ENCODE measurements at places on chromosomes 7 and 10.

GRCh38 chr7:102089175-102090098 lies 197.2 kb upstream of the SH2B2 start:
- H3K27ac ChIP-seq = no peak overlapping the region
- peak; percentile 9 for DNase-seq
- no peaks in the 10 kb centered on the region for H3K4me1 ChIP-seq
- no peaks in the 10 kb centered on the region for H3K27me3 ChIP-seq

DNA sequence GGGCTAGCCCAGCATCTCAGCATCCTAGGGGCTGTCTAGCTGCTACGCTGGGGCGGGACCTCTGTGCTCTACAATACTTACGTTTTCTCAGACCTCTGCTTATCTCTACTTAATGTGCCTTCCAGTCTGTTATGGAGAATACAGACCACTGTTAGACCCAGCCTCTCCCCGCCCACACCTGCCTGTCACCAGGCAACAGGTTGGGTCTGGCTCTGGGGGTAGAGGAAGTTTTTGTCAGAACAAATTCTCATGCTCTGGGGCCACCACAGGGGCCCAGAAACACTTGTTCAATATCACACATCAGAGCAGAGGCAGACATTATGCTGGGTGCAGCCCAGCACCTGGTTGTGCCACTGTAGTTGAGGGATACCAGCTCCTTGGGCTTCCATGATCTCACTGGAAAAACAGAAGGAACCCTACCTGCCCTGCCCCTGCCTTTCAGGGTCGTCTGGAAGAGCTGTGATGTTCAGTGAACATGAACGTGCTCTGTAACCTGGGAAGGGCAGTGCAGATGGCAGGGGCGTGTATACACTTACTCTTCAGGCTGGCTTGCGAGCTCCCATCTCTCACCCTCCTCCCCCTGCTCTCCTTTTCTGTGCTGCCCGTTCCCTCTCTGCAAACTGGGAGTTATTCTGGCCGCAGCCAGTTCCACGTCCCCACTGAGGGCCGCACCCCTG lies 135.2 kb upstream of the PODXL start:
- peaks cover 88% of the 10 kb centered on the region for H3K27me3 ChIP-seq
- no peak for DNase-seq
- no peaks in the 10 kb centered on the region for H3K36me3 ChIP-seq
- H3K4me3 ChIP-seq = no peak overlapping the region

DNA sequence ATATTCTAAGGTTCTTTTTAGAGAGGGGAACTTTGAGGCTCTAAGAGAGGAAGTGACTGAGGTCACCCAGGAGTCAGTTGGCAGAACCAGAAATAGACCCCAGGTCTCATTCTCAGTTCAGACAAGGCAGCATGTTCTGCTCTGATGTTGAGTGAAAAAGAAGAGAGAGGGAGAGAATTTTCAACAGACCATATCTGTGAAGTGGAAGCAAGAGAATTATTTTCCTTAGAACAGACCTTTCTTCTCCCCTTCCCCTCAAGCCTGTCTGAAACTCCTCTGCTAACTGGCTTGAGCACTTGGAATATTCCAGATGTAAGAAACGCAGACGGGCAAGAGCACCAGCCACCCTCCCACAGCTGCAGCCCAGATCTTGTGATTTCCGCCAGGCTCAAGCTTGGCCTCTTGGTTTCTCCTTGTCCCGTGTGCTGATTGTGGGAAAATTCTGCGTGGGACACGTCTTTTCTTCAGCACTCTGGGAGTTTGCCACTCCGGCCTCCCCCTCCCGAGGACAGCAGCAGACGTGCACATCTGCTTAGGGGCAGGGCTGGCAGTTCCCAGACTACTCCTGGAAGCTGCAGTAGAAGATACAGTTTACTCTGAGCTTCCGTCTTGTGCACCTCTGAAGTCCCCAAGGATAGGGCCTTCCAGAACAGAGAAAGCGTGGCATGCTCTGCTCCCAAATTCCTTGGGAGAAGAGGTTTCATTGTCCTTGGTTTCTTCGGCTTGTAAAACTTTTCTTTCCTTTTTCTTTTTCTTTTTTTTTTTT lies 22.7 kb upstream of the IKZF1 start:
- H3K36me3 ChIP-seq = no peaks in the 10 kb centered on the region
- H3K4me1 ChIP-seq = no peaks in the 10 kb centered on the region
- H3K4me3 ChIP-seq = no peak overlapping the region
- H3K27me3 ChIP-seq = no peaks in the 10 kb centered on the region

GRCh38 chr7:44769776-44770294 lies 21.2 kb downstream of the ZMIZ2 start:
- DNase-seq = peak; percentile 56
- peak overlapping the region; percentile 41 for H3K27ac ChIP-seq
- peaks cover 31% of the 10 kb centered on the region for H3K36me3 ChIP-seq
- peaks cover 27% of the 10 kb centered on the region for H3K4me1 ChIP-seq

GRCh38 chr10:13091801-13092200 lies 8.2 kb upstream of the OPTN start:
- no peaks in the 10 kb centered on the region for H3K36me3 ChIP-seq
- no peak overlapping the region for H3K4me3 ChIP-seq
- H3K27ac ChIP-seq = no peak overlapping the region
- H3K4me1 ChIP-seq = peaks cover 11% of the 10 kb centered on the region

DNA sequence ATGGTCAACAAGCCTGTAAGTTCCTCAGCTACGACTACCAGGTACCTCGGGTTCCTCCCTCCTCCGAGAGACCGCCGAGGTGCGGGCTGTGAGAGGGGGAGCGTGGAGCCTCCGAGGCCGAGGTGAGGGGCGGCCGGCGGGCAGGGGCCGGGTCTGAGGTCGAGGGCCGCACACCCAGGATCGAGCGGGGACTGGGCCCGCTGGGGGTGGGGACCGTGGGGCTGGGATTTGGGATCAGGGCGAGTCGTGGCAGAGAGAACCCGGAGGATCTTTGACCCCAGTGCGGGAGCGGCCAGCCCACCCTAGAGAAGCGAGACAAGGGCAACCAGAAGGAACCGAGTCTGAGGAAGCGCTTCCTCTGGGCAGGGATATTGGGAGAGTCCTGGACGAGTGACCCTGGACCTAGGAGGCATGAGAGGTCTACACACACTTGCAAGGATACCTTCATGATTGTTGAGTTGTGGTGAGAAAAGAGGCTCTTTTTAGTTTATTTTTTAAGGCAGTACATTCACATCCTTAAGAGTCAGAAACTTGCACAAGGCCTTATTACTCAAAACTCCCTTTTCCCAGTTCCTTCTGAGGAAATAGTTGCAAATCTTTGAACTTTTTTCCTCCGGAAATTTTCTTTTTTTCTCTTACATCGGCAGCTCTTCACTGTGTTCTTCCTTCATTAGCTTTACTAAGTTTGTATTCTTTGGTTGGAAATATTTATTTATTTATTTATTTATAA lies 395 bp downstream of the ZNF487 start:
- DNase-seq = peak; percentile 55
- H3K36me3 ChIP-seq = no peaks in the 10 kb centered on the region
- H3K27me3 ChIP-seq = no peaks in the 10 kb centered on the region
- peak overlapping the region; percentile 99 for H3K4me3 ChIP-seq
- peaks cover 3% of the 10 kb centered on the region for H3K4me1 ChIP-seq
- no peak overlapping the region for H3K27ac ChIP-seq

- H3K4me1 ChIP-seq = peaks cover 9% of the 10 kb centered on the region
- DNase-seq = no peak
- H3K27me3 ChIP-seq = peaks cover 65% of the 10 kb centered on the region
- no peak overlapping the region for H3K27ac ChIP-seq
- H3K4me3 ChIP-seq = no peak overlapping the region
- no peaks in the 10 kb centered on the region for H3K36me3 ChIP-seq
Measured at GRCh38 chr7:22554184-22554583, 54.2 kb upstream of the STEAP1B start.

- no peak for DNase-seq
- H3K27me3 ChIP-seq = no peaks in the 10 kb centered on the region
- H3K4me3 ChIP-seq = no peak overlapping the region
- H3K36me3 ChIP-seq = peaks cover 13% of the 10 kb centered on the region
- peaks cover 3% of the 10 kb centered on the region for H3K4me1 ChIP-seq
- no peak overlapping the region for H3K27ac ChIP-seq
Measured at GRCh38 chr7:105228555-105228954, 160.2 kb downstream of the SRPK2 start.

- DNase-seq = no peak
- H3K27me3 ChIP-seq = no peaks in the 10 kb centered on the region
- H3K4me3 ChIP-seq = no peak overlapping the region
- H3K36me3 ChIP-seq = no peaks in the 10 kb centered on the region
- no peak overlapping the region for H3K27ac ChIP-seq
Measured at GRCh38 chr7:125136341-125136740, 206.7 kb upstream of the POT1 start.

GRCh38 chr7:503575-504111 lies 16.0 kb downstream of the PDGFA start:
- H3K4me1 ChIP-seq = peaks cover 26% of the 10 kb centered on the region
- no peak overlapping the region for H3K4me3 ChIP-seq
- no peak for DNase-seq
- H3K36me3 ChIP-seq = peaks cover 56% of the 10 kb centered on the region
- H3K27me3 ChIP-seq = no peaks in the 10 kb centered on the region

DNA sequence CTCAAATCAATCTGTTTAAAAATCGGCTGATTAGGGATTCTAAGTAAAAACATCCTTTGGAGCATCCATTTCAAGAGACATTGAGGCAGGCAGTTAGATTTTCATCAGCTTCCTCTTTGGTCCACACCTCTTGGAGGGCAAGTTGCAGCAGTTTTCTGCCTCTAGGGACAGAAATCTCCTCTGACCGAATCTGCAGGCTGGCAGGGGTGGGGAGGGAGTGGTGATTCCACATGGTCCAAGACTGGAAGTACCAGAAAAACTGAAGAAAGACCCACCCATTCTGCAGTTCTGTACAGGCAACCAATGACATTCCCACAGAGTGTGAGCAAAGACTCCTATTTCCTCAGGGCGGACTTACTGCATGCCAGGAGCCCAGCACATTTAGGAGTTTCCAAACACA lies 29.0 kb downstream of the FGFBP3 start:
- H3K4me3 ChIP-seq = no peak overlapping the region
- DNase-seq = peak; percentile 10
- H3K27me3 ChIP-seq = no peaks in the 10 kb centered on the region
- no peak overlapping the region for H3K27ac ChIP-seq
- H3K36me3 ChIP-seq = no peaks in the 10 kb centered on the region

- peaks cover 33% of the 10 kb centered on the region for H3K36me3 ChIP-seq
- no peak for DNase-seq
- peaks cover 35% of the 10 kb centered on the region for H3K4me1 ChIP-seq
- H3K27ac ChIP-seq = no peak overlapping the region
- no peak overlapping the region for H3K4me3 ChIP-seq
- peaks cover 4% of the 10 kb centered on the region for H3K27me3 ChIP-seq
Measured at GRCh38 chr7:47516386-47516785, 65.5 kb downstream of the TNS3 start.

Data from mesenchymal stem cell (in vitro differentiated cells and primary cell).